Cardiac muscle cell (in vitro differentiated cells and primary cell): ENCODE measurements at places on chromosomes 6 and 20. TPM values are rescaled to one million over a fixed set of nuclear protein-coding genes. Genes with fewer than 3 reads are reported as not detected.

GRCh38 chr6:75203721-75204120 lies 2.1 kb downstream of the COL12A1 start:
- DNase-seq = no peak

DNA sequence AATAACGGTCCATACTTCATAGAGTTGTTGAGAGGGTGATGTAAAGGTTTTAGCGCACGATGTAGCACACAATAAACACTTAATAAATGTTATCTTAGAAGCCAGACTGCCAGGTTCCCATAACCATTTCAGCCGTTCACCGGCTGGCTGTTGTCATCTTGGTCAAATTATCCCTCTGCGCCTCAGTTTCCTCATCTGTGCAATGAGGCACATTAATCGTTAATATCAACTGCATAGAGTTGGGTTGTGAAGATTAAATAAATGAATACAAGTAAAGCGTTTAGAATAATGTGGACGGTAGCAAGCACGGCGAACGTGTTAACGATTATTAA lies 432 bp upstream of the PSMF1 start:
- no peak for DNase-seq

DNA sequence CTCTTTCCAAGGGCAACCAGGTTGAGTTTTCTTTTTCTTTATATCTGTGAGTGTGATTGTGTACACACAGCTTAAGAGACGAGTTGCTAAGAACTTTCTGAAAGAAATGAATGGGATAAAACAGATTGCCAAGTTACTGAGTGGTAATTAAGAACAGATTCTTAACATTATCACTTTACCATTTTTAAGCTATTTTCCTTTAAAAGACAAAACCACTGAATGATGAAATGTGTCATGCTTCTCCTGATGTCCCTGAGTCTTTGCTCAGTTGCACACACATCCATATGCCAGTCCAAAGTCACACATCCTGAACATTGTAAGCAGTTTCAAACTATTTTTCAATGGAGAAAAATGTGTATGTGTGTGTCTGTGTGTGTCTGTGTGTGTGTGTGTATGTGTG lies 5.5 kb upstream of the DAAM2 start:
- no peak for DNase-seq

DNA sequence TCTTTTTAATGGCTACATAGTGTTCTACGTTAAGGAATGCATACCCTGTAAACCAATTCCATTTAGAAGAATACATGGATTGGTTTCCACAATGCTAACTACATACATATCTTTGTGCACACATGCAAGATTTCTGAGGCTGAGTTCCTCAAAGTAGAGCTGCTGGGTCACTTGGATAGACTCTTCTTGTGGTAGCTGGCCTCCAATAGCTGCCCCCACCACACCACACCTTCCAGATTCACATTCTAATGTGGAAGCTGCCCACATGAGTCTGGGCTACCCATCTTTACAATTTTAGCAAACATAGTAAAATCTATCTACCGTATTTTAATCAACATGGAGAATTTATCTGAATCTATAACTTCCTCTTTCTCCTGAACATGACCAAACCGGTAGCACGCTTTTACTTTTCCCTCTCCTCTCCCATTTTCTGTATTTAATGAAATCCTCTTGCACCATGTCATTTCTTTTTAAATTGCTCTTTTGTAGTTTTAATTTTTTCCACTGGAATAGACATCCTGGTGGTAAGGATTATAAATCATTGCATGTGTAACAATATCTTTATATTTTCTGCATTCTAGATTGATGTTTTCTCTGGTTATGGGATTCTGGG lies 74.7 kb upstream of the CITED2 start:
- no peak for DNase-seq

Gene PHF1
- 61.9 and 116 TPM in 2 replicates for total RNA-seq

Gene FAM83C
- 0.49 TPM in 1 of 2 replicates, not detected in the other for total RNA-seq
